ENCODE measurements at places on chromosomes 2 and 18.
A peak's percentile ranks its signal among the peaks of the same experiment; 100 is the strongest.

GRCh38 chr2:175057078-175057685, 52.0 kb upstream of the CHN1 start:
- DNase-seq = no peak

DNA sequence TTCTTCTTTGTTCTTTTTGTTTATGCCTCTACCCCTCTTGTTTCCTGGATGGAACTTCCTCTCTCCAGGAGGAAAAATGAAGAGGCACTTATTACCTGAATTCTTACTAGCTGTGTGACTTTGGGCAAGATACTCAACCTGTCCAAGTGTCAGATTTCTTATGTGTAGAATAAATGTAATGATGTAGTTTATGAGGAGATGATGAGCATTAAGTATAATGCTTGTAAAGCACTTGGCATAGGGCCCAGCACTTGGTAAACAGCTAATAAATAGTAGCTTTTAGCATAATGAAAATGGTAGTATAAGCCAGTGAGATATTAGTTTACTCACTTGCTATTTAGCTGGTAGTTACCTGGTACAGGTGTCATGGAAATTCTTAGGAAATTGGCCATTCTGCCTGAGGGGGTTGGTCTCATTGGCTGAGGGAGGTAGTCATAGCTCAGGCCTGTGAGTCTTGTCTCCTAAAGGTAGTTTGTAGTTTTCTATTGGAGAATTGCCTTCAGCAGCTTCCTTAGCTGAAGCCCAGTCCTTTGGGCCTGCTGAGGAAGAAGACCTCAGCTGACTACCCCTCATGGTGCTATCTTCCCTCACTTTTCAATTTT, 133.4 kb upstream of the NABP1 start:
- no peak for DNase-seq

GRCh38 chr18:26745288-26746181, 120.0 kb downstream of the AQP4 start:
- no peak for DNase-seq

DNA sequence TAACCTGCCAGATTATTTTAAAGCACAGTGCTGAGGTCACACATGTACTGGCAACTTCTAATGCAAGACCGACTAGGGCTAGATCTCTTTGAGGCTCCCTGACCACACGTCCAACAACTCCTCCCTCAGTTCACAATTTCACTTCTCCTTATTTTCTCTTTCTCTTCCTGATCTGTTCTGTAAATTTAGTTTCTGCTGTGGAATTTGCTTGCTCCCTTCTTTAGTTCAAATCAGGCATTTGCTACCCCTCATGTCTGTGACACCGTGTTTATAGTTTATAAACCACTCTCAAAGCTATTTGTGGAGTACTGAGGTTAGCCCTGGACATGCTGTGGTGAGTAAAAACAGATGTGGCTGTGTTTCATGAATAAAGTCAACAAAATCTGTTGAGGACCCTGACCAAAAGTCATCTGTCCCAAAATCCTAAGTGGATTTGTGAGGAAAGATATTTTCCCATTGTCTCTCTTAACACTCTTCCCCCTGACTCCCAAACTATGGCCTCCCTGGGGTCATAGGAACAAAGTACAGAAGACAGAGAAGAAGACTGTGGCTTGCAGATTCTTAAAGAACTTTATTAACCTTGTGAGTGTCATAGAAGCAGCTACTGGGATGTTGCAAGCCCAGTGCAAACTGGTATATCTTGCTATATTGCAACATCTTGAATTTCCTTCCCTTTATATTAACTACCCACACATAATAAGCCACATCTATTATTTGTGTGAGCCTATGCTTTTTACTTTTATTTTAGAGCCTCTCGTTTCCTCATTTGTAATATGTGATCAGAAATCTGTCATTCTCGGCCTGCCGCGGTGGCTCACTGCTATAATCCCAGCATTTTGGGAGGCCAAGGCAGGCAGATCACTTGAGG, 3.5 kb upstream of the NAGK start:
- DNase-seq = peak; percentile 54

DNA sequence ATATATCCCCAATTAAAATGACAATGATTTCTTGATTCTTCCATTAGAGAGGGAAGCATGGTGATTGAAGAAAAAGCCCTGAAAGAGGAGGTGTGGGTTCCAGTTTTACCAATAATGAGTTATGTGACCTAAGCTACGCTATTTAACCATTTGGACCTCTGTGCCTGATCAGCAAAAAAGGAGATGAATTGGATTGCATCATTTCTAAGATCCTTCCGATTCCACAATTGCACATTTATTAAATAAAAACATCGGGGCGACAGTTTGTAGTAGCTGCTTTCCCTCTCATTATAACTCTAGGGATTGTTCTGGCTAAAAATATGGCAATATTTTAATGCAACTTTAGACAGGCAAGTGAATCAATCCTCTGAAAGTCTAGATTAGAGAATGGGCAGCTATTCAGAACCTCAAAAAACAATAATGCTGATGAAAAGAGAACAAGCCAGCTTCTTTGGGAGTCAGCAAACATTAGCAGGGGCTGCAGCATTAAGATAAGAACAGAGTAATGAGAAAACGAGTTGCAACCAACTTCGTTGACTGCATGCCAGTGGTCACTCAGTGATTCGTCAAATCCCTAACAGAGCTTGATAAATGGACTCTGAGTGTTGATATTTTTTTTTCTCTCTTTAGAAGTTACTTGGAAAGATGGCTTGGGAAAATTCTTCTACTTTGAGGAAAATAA, 301.2 kb downstream of the AGPS start:
- no peak for DNase-seq

DNA sequence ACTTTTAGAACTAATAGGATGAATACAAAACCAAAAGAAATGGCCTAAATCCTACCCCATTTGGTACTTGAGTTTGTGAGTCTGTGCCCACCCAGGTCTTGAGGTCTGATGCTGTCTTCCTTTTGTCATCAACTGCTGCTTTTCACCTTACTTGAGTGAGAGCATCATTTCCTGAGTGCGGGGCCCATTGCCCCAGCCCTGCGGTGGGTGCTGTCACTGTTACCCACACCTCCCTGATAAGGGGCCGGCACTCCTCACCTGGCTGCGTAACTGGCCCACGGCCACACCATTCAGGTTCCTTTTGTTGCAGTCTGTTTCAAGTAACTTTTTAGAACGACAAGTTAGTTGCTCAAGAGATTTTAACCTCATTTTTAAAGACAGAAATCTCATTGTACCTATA, 25.3 kb downstream of the RAB12 start:
- no peak for DNase-seq

- peak; percentile 70 for DNase-seq
Observed at GRCh38 chr2:111671426-111672150, 212.4 kb downstream of the ANAPC1 start.

DNA sequence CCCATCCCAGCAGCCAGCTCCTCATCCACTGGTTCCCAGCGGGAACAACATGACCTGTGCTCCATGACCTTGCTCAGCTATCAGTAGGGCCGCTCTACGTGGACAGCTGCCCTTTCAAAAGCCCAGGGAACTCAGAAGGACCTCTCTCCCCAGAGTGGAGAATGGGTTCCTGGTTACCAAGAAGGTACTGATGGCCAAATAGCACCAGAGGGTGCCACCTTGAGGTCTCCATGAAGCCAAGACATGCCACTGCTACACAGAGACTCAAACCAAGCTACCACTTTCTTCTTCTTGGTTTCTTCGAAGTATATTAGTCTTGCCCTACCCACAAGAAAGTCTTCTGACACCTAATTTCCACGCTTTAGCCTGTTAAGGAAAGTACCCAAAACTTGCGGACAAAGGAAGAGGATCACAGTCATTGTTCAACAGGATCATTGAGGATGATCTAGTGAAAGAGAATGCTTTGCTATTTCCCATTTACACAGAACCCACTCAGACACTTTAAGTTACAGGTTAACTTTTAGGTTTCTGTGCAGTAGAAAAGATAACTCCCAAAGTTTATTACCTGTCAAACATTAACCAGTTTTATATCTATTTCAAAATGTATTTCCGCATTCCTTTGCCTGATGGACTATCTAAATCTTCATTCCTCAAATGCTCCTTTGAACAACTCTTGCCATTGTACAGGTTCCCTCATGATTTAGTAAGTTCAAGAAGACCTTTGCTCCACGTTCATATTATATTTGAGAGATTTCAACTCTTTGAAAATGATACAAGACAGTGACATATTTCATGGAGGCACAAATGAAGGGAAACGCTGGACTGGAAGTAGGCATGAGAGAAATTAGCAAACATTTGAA, 102.2 kb downstream of the ALPK2 start:
- no peak for DNase-seq

DNA sequence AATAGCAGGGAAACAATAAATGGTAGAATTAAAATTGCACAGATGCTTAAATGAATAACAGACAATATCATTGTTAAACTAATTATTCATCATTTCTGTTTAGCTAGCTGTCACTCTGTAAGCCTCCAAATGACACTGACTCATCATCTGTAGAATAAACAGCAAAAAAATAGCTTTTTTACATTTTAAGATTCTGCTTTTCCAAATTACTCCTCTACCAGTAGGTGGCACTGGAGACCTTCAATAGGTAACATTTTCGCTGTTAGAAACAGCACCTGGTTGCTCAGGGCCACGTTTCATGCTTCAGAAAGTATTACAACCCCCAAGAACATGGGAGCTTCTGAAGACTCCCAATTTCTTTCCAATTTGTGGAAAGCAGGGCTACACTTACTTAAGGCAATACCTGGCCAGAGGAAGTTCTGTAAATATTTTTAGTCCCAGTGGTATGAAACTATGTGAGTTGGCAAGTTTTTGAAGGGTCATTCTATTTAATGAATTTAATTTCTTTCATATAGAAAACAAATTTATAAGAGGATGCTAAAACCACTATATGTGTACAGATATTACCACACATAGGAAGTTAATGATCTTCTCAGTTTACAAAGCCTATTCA, 45.4 kb downstream of the TTN start:
- peak; percentile 32 for DNase-seq

DNA sequence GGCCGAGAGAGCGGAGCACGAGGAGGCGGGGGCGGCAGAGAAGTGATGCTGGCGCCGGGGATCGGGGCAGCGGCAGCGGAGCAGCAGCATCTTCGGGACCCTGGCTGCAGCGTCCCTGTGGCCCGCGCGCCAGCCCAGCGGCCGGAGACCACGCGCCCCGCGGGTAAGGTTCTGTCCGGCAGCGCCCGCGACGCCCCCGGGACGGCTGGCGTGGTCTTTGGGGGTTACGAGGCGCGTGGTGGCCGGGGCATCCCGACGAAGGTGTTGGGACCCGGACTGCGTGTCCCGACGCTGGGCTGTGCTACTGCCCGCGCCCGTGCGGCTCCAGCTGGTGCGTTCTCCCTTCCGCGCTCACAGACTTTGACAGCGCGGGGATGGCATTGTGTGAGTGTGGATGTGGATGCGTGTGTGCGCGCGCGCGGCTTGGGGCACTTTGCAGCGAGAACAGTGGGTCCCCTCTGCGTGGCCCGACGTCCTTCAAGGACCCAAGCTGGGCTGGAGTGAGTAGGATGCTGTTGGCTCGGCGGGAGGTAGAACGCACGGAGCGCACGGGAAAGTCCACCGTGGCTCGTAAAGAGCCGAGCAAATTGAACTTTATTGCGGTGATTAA, 405.0 kb downstream of the XIRP2 start:
- DNase-seq = no peak

DNA sequence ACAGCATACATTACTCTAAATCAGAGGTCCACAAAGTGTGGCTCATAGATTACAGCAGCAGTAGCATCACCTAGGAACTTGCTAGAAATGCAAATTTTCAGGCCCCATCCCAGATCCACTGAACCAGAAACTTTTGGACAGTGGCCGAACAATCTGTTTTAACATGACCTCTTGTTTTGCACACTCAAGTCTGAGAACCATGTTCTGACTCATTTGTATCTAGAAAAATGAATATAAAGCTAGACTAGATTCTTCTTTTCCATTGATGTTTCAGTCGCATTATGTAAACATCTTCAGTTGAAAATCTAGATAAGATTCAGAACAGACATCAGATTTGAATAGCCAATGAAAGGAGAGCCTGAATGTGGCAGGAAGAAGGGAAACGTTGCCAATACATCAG, 608.8 kb downstream of the LRP1B start:
- DNase-seq = no peak

DNA sequence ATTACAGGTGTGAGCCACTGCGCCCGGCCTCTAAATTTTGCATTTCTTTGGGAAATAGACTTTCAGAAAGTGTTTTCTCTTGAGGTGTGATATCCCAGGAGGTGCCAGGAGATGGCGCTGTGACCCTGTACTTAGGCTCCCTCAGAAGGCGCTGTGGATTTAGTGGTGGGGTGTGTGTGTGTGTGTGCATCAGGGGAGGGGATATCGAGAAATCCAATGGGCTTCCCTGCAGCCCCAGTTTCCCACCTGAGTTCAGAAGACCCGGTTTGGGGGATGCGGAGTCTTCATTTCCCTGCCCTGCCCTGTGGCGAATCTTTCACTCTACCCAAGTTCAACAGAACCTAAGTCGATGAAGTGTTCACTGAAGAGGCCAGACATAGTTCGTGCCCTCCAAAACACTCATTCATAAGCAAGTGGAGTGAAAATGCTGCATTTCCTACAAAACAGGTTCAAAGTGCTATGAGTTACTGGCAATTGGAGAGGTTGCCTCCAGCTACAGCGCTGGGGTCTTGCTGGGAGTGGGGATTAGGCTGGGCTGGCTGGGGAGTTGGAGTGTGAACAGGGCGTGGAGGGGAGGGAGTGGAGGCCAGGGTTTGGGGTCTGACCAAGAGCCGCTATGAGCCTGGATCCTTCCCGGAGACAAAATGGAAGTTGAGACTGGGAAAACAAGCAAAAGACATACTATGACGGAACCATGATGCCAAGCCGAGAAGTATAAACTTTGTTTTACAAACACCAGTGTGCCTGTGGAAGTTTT, 6.5 kb upstream of the WNT6 start:
- DNase-seq = peak; percentile 42

DNA sequence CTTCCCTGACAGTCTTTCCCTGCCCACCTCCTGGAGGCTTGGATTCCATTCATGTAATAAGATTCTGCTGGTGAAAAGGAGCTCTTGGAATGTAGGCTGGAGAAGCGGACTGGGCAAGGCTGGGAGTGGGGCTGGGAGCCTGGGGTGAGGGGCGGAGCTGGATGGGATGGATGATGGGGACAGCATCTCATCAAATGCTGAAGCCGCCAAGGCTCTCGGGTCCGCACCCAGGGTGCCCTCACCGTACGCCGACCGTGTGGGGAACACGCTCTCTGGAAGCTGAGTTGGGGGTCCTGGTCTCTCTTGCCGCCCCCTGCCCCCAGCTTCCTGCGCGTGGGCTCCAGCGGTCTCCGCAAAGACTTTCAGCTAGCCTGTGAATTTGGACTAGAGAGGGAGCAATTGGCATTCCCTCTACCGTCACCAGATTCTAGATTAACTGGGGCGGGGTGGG, 9.1 kb downstream of the RAX start:
- DNase-seq = no peak

GRCh38 chr2:68039317-68039716, 23.5 kb downstream of the C1D start:
- no peak for DNase-seq

GRCh38 chr2:33395655-33396249, 80.7 kb upstream of the RASGRP3 start:
- peak; percentile 69 for DNase-seq

DNA sequence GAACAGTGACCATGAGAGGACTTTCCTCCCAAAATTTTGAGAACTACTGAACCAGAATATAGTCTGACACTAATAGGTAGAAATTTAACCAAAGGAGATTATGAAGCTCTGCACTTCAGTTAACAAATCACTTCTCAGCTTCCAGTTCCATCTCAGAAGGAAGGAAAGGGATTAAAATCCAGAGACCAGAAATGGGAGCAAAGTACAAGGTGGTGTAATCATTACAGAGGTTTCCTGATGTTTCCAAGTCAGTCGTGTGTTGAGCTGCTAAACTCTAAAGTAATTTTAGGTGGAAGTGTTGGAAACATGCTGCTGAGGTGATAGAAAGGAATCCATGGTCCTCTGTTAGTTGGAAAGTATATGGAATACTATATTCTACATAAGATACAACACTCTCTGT, 10.8 kb downstream of the TYMS start:
- no peak for DNase-seq

- peak; percentile 32 for DNase-seq
Observed at GRCh38 chr2:237766340-237766739, 32.2 kb upstream of the RBM44 start.
